ENCODE measurements at places on chromosomes 5 and 9.

DNA sequence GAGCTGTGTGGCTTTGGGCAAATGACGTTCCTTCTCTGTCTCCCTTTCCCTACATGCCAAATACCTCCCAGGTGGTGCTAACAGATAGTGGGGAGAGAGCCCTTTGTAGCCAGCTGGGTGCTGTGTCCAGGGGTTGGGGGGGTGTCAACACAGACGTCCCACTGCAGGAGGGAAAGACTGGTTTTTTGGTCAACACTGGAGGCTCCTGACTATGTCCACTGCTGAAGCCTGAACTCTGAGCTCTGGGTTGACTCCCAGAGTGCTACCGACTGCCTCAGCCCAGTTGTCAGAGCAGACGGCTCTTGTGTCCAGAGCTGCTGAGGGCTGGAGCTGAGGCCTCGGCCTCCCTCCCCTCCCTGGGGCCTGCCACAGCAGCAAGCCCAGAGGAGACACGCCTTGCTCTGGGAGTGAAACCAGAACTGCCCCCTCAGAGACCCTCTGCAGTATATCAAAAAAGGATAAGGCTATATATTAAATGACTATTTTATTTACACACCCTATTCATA lies 14.8 kb upstream of the SLC25A51 start:
- DNase-seq, result no peak

DNA sequence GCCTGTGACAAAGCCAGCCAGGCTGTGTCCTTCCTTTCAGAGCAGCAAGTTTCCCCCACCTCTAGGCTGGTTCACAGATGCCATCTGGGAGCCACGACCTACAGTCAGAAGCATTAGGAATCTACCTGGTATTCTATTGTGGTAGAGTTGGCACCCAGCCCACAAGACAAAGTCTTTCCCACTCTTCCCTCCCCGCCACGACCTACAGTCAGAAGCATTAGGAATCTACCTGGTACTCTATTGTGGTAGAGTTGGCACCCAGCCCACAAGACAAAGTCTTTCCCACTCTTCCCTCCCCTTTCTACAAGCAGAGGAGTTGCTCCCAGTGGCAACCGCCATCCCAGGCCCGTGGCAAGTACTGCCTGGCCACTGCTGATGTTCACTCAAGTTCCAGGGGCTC lies 157.8 kb upstream of the TNC start:
- no peak for DNase-seq

- no peak for DNase-seq
Measured at GRCh38 chr5:60519372-60519771, 180.6 kb downstream of the DEPDC1B start.

GRCh38 chr9:29685531-29685930 lies 2112.2 kb upstream of the C9orf72 start:
- DNase-seq, result no peak

DNA sequence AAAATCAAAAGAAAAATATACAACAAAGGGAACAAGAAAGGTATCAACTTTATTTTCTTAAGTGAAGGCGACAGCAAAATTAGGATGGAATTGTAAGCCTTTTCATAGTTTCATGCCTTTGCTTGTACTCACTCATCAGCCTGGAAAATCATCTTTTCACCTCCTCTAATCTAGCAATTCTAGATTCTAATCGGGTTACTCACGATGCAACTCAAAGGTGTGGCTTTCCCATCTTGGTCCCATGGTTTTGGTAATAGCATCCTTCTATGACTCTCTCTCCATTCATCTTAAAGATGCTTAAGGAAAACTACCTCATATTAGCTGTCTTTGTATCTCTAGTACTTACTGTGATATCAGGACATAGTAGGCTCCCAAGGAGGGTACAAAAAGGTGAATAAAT lies 30.5 kb downstream of the DNAH5 start:
- no peak for DNase-seq

DNA sequence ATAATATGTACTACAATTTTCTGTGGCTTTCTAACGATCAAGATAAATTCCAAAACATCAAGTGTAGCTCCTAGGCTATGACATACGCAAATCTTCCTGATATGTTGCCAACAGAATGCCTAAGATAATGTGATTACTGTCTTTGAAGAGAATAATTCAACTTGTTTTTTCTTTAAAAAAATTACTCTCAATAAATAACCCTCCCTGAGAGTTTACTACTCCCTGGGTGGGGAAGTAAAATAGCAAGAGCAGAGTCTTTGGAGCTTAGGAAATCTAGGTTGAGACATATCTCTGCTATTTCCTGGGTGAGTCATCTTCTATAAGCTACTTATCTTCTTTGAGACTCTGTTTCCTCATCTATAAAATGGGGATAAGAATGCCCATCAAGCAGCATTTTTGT lies 201.2 kb downstream of the ACTL7B start:
- DNase-seq, result no peak
